ENCODE measurements at places on chromosomes 2 and 18.
A peak's percentile ranks its signal among the peaks of the same experiment; 100 is the strongest.

DNA sequence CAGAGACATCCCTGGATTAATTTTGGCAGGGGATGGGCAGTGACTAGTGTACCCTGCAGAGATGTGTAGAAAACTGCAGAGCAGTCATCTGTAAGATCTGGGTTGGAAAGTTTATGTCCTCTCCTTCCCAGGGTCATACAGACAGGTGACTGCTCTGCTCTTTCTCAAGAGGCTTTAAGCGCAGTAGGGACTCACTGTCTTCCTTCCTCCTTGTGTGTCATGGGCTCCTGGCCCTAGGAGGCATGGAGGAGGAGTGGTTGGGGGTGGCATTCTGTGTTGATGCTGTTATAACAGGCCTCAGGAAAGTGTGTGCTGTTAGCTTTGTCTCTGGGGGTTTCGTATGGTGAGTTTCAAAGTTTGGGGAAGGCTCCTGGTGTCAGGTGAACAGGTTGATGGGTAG, 130.5 kb upstream of the MGAT5 start:
- no peak for DNase-seq

GRCh38 chr2:31318361-31319336, 84.7 kb downstream of the EHD3 start:
- DNase-seq, result no peak

DNA sequence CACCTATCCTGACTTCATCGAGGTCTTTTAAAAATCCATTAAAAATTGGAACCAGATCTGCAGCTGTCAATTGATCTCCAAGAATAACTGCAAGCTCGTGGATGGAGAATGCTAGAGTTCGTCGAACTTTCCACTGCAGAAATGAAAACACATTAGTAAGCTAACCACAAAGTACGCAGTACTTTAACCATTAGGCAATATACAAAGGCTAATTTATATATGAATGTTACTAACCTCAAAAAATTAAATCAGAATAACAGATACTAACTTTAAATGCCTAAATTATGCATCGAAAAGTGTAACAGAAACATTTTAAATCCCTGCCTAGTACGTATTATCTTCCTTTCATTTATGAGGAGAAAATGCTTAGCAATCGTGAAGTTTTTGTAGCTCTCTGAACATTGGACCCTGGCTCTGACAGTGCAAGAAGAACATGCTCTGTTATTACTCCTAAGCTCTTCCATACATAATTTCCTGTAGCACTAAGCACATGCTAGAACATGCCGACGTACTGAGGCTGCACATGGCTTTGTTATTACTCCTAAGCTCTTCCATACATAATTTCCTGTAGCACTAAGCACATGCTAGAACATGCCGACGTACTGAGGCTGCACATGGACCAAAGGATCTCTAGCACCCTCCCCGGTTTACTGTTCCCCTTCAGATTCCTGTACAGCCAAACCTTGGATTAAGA, 57.0 kb downstream of the PPP4R1 start:
- DNase-seq, result no peak

- DNase-seq, result peak; percentile 48
Observed at GRCh38 chr2:121356058-121356640, 71.1 kb upstream of the TFCP2L1 start.

GRCh38 chr18:53402670-53403069, 821.8 kb downstream of the MBD2 start:
- DNase-seq, result no peak

GRCh38 chr2:6823111-6823510, 42.6 kb downstream of the CMPK2 start:
- DNase-seq, result no peak

DNA sequence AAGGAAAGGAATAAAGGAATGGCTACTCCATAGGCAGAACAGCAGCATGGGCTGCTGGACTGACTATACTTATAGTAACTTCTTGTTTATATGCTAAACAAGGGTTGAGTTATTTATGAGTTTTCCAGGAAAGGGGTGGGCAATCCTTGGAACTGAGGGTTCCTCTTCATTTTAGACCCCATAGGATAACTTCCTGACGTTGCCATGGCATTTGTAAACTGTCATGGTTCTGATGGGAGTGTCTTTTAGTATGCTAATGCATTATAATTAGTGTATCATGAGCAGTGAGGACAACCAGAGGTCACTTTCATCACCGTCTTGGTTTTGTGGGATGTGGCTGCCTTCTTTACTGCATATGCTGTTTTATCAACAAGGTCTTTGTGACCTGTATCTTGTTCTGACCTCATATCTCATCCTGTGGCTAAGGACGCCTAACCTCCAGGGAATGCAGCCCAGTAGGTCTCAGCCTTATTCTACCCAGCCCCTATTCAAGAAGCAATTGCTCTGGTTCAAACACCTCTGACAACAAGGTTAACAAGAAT, 98.6 kb upstream of the CABLES1 start:
- no peak for DNase-seq

DNA sequence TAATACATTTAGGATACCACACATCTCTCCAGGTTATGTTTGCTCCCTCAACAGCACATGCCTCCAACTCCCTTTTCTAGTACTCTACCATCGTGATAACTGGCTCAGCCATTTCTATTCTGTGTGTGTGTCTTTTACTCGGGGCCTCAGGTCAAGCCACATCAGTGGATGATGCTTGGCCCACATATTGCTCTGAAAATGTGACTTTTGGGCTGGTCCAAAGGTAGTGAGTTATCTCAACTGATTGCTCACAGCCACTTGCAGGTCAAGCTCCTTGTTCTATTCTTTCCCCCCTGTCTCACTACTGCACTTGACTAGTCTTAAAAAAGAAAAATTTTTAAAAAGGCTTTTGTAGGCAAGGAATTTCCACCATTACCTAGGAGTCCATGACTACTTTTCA, 5.5 kb downstream of the DSG4 start:
- no peak for DNase-seq

GRCh38 chr2:160019374-160020090, 42.9 kb downstream of the PLA2R1 start:
- no peak for DNase-seq

DNA sequence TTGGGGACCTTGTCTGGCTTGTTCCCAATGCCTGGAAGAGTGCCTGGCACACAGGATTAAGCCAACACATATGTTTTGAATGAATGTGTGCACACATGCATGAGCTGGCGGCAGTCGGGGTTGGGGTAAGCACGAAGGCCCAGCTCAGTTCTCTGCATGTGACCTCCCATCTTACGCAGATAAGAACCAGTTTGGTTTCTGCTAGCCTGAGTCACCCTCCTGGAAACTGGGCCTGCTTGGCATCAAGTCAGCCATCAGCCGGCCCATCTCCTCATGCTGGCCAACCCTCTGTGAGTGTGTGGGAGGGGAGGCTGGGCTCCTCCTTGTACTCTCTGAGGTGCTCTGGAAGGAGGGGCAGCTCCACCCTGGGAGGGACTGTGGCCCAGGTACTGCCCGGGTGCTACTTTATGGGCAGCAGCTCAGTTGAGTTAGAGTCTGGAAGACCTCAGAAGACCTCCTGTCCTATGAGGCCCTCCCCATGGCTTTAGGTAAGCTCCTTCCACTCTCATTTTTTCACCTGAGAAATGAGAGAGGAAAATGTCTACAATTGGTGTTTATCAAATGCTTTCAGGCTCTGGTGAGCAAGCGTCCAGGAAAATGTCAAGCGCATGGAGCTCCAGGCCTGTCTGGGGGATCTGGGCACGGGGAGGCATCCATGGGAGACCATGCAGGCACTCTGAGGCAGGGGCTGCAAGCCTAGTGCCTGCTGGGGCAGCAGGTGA, 9.7 kb upstream of the IL1RN start:
- peak; percentile 83 for DNase-seq

DNA sequence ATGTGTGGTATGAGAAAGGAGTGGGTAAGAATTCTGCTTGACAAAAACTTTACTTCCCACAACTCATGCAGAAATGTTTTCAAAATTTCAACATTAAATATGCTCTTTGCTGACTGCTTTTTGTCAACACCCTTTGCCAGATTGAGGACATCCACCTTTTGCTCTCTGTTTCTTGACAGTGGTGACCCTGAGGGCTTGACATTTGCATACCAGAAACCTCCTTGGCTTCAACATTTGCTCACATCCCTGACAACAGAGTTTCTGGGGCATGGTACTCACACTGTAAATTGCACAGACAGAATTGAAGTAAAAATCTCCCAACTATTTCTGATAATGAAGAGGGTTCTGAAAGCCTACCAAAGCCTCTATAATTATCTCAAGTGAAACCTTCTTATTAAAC, 95.7 kb downstream of the RND3 start:
- DNase-seq, result no peak

- no peak for DNase-seq
Observed at GRCh38 chr2:118124288-118124891, 36.1 kb downstream of the INSIG2 start.

DNA sequence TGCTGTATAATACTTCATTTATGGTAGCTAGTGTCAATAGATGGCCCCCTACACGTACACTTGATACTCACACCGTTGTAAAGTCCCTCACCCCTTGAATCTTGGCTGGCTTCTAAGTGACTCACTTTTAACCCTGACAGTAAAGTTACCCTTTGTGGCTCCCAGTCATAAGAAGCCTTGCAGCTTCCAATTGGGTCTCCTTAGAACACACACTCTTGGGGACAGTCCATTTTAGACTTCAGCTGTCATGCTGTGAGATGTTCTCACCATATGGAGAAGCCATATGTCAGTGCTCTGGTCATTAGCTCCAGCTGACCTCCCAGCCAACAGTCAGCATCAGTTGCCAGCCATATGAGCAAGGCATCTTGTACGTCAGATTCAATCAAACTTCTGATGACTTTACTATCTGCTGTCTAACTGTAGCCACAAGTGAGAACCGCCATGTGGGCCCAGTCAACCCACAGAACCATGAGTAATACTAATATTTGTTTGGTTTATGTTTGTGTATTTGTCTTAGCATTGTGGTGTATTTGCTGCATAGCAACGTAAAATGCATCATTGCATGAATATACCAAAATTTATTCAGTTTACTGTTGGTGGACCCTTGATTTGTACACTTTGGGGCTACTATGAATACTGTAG, 68.3 kb downstream of the PTPN4 start:
- DNase-seq, result no peak

GRCh38 chr18:1252534-1252933, 347.9 kb downstream of the ADCYAP1 start:
- no peak for DNase-seq

DNA sequence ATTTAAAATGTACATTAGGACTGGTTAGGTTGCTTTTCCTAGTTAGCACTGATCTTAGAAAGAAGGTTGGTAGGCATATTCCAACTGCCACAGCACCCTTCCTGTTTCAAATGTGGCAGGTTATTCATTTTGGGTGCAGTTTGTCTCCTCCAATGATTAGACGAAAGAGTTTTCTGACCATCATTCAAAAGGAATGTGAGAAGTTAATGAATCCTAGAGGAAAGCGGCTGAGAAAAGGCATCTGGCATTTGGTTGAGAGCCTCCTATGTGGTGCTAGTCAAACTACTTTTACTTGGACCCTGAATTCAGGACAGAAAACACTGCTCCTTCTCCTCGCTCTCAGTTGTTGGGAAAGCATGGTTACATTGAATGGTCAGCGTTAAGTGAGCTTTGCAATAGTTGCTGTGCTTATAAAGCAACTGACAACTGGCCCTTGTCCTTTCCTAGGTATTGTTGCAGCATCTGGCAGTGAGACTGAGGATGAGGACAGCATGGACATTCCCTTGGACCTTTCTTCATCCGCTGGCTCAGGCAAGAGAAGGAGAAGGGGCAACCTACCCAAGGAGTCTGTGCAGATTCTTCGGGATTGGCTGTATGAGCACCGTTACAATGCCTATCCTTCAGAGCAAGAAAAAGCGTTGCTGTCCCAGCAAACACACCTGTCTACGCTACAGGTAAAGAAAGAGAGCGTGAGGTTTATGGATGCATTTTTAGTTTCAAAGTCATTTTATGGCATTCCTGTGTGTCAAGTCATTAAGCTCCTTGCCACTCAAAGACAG, 6.1 kb downstream of the TGIF1 start:
- no peak for DNase-seq

- no peak for DNase-seq
Observed at GRCh38 chr2:62459106-62459505, 46.9 kb downstream of the TMEM17 start.

DNA sequence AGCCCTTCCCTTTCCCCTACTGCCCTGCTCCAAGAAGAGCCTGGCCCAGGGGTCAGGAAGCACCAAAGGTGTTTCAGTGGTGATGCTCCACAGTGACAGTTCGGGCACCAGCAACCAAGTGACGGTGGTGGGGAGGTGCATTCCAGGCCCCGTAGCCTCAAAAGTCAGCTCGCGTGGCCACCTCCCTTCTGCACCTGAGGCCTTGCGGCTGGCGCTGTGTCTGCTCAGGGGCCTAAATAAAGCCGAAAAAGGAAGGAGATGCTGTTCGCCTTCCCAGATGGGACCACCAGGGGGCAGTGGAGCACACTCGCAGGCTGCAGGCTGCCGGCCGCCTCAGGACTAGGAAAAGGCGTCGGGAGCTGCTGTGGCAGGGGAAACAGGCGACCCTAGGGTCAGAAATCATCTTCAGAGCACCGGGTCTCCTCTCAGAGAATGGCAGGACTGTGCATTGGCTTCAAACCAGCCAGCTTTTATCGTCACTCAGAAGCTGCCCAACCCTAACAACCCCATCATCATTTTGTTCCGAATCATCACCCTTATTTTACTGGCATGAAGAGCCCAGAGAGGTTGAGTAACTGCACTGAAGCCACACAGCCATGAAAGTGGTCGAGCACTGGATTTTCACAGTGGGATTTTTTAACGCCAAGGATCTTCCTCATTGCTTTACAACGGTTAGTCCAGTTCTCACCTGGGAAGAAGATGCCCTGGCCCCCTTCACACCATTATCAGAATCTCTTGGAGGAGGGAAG, 213.0 kb upstream of the CELF4 start:
- DNase-seq, result no peak
